Mesenchymal stem cell (in vitro differentiated cells and primary cell): ENCODE measurements at places on chromosomes 5 and 9.
A peak's percentile ranks its signal among the peaks of the same experiment; 100 is the strongest.

GRCh38 chr9:123337971-123338370, 18.0 kb upstream of the CRB2 start:
- no peak for DNase-seq

DNA sequence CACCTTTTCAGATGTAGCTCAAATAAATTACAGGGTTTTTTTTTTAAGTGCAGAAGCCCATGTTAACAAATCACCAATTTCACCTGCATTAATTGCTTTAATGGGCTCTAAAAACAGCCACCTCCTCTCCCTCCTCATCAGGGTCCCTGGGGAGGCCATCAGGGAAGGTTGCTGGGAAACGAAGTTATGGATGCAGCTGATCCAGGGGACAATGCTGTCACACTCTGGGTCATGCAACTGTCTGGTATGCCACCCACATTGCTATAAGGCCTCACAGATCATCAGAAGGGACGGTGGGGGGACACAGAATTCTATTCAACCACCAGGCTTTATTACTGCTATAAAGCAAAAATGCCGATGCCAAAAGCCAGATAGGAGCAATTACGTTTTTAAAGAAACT, 9.3 kb downstream of the WHRN start:
- no peak for DNase-seq

- DNase-seq: peak; percentile 58
These were observed 266.2 kb downstream of the NSG2 start for GRCh38 chr5:174311531-174312269.

DNA sequence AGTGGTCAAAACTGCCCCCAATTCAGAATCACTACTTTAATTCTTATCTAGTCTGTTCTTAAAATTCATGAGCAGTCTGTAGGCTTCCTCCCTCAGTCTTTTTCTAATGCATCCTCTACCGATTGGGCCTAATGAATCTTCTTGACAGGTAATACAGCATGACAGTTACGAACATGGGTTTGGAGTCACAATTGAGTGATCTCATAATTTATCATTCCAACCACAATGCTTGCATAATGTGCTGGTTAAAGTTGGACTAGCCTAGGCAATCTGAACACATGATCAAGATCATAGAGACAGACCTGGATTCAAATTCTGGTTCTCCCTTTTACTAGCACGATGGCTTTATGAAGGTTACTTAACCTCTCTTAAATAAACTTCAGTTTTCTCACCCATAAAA, 33.1 kb upstream of the SETD9 start:
- DNase-seq: no peak

GRCh38 chr9:550333-550732, 291.2 kb upstream of the DMRT1 start:
- no peak for DNase-seq

GRCh38 chr5:76174101-76174500, 90.9 kb downstream of the SV2C start:
- no peak for DNase-seq

- DNase-seq: no peak
These were observed 1104.8 kb upstream of the COX7C start for GRCh38 chr5:85512896-85513295.

DNA sequence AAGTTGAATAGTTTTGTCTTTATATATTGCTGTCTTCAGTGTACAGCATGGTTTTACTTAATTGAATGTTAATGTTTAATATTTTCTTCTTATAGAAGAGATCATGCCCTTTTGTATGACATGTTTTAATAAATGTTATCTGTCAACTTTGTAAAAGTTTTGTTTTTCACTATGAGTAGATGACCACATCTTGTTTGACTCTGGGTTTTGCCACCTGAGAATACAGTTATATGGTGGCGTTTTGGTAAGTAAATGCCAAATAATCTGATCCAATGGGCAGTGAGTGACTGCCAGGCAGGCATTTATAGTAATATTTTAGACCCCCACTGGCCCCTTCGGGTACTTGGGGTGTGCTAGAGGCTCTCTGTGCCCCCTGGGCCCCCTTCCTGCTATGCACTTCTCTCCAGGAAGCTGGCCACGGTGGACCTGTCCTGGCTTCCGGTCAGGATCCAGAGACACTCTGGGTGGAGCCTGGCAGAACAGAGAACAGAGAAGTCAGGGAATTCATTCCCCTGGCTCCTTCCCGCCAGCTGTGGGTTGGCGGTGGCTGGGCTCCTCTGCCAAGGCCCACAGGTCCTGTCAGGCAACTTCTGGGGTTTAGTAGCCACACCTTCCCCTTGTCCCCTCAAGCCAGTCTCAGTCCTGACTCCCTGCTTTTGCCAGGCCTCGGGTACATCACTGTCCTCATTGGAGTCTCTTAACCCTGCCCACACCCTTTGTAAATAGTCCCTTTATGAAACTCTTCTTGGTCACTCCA, 22.2 kb upstream of the ZBTB34 start:
- no peak for DNase-seq

- DNase-seq: peak; percentile 37
These were observed 179.5 kb downstream of the YTHDC2 start for GRCh38 chr5:113692891-113693457.

GRCh38 chr9:35257986-35258659, 96.3 kb downstream of the UNC13B start:
- no peak for DNase-seq

DNA sequence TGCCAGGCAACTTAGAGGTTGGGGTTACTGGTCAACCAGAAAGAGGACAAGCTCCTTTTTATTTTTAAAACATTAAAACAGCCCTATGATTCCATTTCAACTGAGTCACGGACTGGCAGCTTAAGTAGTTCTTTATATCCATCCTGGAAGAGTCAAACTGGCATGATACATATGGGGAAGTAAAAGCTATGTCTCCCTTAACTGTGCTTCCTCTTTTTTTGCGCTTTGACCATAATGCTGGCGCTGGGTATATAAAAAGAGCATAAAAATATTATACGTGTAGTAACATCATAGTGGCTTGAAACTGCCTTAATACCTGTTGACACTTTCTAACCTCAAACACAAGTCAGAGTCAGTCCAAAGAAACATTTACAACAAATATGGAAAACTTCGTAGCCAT, 274.4 kb downstream of the CSNK1G3 start:
- no peak for DNase-seq

GRCh38 chr9:86700629-86701028, 246.7 kb downstream of the GAS1 start:
- DNase-seq: no peak

DNA sequence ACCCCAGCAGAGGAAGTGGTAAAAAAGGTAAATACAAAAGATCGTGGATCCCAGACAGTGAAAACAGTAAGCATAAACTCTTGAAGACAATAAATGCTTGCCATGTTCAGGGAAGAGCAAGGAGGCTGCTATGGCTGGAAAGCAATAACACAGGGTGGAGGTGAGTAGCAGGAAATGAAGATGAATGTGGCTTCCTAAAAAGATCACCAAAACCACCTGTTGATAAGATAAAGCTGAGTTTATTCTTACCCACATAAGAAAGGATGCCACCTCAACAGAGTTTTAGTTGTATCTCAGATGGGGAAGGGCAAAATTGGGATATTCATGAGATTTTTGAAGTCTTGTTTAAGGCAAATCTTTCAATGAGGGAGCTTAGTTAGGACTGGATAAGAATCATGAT, 273.3 kb downstream of the MSX2 start:
- no peak for DNase-seq

DNA sequence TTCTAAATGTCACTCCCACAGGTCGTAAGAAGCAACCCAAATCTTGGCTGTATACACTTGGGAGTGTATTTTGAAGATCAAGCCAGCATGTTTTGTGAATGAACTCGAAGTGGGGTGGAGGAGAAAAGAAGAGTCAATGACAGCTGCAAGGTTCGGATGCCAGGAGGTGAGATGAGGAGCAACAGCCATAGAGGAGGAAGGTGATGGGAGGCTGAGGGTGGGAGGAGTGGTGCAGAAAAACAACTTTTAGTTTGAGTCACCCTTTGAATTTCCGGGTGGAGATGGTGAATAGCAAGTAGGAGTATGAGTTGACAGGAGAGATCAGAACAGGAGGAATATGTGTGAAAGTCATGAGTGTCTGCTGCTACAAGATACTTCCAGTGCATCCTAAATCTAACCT, 153.6 kb downstream of the DIRAS2 start:
- no peak for DNase-seq

DNA sequence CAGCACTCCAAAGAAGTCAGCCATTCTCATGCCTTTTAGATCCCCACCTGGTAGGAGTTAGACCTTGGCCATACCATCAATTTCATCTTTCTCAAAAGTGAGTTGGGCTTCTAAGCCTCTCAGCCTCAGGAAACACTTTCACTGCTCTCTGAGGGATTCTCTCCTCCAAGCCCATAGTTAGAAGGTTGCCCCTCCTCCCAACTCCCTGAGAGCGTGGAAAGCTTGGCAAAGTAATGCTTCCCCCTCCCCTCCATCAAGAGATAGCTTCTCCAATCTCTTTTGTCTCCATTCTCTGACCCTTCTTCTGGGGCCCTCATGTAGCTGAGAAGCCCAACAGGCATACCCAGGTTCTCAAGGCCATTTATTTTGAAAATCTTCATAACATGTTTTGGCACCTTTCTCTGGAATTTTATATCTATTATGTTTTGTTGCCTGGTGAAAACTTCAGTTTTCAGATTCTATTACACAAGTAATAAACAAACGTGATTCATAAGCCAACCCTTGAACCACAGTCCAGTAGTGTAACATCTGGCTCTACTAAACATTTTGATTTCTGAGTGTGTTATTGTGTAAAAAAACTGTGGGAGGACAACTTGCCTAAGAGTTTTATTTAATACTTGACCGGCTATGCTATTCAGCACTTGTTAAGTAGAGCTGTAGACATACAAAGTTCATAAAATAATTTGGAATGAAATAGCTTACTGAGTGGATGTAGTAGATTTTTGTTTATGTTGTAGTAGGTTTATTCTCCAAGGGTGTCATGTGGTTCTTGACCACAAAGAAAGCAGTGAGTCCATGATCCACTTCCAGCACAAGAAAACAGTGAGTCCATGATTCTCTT, 17.1 kb downstream of the LVRN start:
- DNase-seq: peak; percentile 57

DNA sequence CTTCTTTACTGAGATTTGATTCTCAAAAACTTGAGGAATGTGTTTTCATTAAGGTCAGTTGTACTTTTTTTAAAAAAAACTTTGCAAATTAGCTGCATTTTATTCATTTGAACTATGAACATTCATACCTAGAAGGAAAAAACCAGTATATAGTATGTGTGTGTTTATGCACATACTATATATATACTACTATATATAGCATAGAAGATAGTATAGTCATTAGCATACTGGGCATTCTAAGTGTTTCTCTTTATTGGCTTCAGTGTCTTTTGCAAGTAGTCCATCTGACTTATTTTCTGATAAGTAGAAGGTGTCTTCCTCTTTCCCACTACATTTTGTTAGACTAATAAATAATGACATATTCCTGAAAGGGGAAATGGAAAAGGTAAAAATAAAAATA, 33.0 kb downstream of the ELOVL7 start:
- DNase-seq: no peak

DNA sequence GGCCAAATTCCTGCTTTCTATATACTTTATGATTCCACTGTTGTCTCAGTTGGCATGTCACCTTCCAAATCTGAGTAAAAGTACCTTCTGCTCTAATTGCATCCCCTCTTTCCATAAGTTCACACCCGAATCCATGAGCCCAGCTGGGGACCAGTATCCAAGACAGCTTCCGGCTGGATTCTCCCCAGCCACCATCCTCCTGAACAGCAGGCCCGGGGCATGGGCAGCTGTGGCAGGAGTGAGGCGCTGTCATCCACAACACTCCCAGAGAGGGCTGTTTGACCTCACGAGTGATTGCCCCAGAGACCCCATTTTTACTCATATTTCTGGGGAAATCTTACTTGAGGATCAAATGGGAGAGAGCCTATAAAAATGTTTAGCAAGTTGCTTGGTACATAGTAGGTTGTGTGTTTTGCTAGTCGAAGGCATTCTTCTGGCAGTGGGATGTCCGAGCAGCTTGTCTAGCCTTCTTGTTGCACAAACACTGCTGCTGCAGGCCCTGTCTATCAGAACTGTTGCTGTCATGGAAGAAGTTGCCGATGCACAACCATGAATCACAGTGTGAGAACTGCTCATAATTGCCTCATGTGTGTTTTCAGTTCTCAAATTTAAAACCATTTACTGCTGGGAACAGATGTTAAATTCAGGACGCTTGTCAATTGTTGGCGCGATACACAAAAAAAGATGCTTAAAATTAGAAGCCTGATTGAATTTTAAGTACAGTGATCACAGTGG, 93.8 kb downstream of the HSPA4 start:
- no peak for DNase-seq

- peak; percentile 73 for DNase-seq
These were observed 13.4 kb upstream of the TXNDC8 start for GRCh38 chr9:110351009-110351467.

- DNase-seq: no peak
These were observed 10.6 kb downstream of the CDH12 start for GRCh38 chr5:22842574-22842973.

GRCh38 chr5:116273448-116274242, 188.8 kb downstream of the COMMD10 start:
- DNase-seq: peak; percentile 66

- DNase-seq: no peak
These were observed 33.5 kb downstream of the ELOVL7 start for GRCh38 chr5:60810438-60811085.

DNA sequence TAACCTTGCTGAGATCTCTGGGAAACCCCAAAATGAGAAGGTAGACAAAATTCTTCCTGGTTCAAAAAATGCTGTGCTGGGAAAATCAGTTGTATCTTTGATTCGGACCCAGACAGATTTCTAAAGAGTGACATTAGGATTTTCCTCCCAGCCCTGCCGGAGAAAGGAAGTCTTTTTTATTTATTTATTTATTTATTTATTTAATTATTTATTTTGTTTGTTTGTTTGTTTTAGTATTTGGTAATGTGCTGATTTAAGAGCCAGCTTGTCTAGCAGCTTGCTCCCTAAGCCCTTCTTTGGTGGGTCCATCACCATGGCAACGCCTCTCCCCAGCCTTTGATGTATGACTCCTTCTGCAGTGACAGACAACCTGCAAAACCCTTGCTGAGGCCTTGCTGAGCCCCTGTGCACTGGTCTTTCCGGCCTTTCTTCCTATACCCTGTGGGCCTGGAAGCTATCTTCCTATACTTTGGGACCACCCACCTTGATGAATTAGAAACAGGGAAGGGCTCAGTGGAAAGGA, 60.6 kb upstream of the AFAP1L1 start:
- peak; percentile 62 for DNase-seq

DNA sequence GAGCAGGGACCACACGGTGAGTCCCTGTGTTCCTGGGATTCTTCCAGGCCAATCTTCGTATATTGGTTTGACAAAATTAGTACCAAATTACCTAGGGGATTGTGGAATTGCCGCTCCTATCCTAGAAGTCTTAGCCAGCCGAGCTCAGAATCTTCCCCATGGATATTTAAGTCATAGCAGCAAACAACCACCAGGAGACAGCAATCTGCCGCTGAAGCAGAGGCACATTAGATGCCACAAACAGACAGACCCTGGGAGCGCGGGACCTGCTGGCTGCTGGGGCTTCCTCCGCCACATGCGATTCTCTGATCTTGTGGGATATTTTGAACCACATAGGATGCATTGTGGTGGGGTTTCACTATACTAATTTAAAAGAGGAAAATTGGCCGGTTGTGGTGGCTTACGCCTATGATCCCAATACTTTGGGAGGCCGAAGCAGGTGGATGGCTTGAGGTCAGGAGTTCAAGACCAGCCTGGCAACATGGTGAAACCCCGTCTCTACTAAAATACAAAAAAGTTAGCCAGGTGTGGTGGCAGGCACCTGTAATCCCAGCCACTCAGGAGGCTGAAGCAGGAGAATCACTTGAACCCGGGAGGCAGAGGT, 31.7 kb upstream of the ZBTB43 start:
- peak; percentile 20 for DNase-seq

GRCh38 chr9:21994556-21995005, at the start of gene CDKN2B-AS1:
CDKN2B-AS1 (plus strand) TSS chr9:21994791.
- DNase-seq: peak; percentile 89
